Caudate nucleus (tissue), 63 donors: ENCODE measurements at places on chromosomes 4 and X.
A peak's percentile ranks its signal among the peaks of the same experiment; 100 is the strongest.

DNA sequence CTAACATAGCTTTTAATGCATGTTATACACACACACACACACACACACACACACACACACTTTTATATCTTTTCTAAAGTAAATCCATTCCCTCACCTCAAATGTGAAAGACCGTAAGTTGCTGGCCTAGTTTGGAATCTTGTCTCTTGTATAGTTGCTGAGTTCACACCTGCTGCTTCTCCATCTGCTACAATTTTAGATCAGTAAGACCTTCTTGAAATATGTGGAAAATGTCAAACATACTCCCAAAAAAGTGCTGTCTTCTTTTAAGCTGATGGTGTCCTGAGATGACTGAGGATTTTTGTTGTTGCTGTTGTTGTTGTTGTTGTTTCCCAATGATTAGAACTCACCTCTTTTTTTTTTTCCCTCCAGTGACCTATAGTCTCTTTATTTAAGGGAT is 121.3 kb downstream of the SNCA start:
- DNase-seq, result no peak

DNA sequence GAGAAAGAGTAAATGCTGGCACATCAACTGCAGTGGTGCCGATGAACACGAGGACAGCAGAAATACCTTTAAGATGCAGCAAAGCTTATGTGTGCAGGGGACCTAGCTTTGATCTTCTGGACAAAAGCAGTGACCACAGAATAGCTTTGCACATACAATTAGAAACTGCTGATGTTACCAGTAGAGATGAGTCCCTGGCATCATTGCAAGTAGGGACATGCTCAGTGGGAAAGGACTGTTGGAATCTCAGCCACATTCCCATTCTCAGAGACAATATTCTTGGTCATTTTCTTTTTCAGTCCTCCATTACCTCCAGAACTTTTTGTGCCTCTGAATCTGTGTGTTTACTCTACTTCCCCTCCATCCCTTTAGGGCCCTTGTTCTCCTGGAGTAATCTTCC is 16.9 kb upstream of the PDLIM3 start:
- no peak for DNase-seq

GRCh38 chrX:45766981-45767501 is 566.4 kb upstream of the DIPK2B start:
- no peak for DNase-seq

- DNase-seq, result no peak
Measured at GRCh38 chr4:165489786-165490185, 111.0 kb downstream of the CPE start.

- DNase-seq, result no peak
Measured at GRCh38 chrX:134688031-134688823, 30.0 kb upstream of the PLAC1 start.

DNA sequence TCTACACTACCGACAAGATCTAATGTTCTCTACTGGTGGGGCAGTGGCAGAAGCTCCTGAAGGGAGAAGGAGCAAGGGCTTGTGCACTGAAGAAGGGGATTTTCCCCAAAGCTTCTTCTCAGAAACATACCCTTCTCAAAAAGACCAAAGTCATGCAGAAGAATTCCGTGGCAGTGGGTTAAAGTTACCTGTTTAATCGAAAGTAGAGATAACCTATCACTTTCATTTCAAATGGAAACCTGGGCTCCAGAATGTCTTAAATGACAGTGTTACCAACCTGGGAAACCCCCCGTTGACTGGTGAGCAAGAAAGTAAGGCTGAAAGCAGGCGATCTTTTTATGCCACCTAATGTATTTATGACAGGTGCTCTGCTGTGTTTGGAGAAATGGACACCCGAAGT is 92.5 kb upstream of the TEX13D start:
- DNase-seq, result no peak

DNA sequence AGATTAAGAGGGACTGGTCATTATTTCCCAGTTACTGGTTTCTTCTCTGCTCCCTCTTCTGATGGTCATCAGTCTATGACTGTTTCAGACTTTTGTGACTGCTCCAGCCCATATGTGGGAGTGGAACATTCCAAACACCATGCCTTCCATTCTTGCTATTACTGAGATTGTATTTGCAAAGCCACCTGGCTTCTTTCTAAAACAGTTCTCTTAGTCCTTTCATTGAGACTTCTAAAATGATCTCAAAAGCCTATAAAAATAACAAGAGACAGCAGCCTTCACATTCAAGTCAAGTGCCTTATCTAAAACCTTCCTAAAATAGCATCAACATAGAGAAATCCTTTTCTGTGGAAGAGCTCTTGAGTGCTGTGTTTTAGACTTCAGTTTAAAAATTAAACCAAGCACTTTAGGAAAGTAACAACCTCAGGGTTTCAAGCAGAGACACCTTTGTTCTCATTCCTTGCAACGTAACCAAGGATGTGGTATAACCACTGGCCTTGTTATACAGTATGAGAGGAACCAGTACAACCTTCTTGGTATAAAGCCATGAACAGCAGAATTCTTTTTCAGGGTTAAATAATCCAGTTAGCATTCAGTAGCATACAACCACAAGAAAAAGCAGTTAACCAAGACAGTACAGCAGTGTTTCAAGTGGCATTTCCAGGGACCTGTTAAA is 97.1 kb downstream of the NFKB1 start:
- DNase-seq, result no peak

- DNase-seq, result no peak
Measured at GRCh38 chrX:71935476-71935875, 24.8 kb downstream of the NHSL2 start.

GRCh38 chrX:48917139-48918001 is 1.5 kb downstream of the PIM2 start:
- DNase-seq, result peak; percentile 75

DNA sequence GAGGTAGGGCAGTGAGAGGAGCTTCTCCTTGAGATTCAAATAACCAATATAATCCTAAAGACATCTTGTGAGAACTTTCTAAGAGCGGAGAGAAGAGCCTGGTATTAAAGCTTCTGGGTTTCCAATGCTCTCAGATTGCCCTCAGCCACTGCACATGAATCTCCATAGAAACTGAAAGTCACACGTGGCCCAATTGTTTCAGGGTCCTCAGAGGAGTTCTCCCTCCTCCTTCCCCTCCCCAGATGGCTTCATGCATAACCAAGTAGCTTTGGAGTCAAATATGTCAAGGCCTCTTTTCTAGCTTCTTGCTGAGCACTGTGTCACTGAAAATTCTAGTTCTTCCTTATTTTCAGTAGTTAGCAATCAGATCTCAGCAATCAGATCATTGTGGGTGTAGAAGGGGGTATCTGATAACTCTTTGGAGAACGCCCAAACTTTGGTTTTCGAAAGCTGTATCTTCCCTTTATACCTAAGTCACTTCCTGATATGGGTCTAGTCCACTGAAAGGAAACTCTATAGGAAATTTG is 2.2 kb downstream of the BTK start:
- no peak for DNase-seq

DNA sequence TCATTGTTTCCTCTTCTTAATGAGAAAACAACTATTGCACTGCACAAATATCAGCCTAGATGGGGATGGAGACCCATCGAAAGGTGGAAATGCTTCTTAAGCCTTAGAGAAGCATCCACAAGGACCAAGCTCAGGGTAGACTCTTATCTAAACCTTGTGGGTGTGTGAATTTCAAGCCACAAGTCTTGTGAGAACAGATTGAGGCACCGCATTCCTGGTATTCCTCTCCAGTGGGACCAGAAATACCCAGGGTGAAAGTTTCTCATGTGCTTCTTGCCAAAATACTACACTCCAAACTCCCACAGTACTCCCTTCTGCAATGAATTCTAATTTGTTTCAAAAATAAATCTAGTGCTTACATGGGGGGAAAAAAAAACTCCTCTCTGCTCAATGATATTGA is 375.6 kb downstream of the PDGFC start:
- no peak for DNase-seq

DNA sequence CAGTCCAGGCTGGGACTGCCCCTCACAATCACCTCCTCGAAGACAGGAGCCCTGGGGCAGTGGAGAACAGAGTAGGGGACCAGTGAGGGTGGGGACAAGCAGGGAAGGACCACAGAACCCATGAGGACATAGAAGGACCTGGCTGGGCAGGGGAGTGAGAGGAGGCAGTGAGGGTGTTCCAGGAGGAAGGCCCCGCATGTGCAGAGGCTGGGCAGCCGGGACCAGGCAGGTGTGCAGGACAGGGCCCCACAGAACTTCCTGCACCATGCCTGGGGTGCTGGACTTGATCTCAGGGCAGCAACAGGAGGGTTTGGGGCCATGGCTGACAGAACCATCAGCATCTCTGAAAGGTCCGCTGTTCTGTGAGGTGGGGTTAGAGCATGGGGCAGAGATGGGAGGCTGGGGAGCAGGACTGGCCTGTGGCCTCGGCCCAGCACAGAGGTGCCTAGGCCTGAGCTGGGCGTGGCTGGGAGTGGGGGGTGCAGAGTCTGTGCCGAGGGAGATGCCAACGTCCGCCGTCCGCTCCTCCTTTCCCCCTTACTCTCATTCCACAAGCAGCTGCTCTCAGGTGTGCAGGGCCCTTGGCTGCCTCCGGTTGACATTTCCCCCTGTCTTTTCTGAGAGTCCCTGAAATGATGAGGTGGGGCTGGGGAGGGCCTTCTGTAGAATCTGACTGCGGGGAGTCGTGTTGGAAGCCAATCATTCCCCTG is 40.8 kb downstream of the EVC start:
- no peak for DNase-seq

GRCh38 chr4:41485041-41485440 is 52.9 kb upstream of the LIMCH1 start:
- DNase-seq, result no peak

DNA sequence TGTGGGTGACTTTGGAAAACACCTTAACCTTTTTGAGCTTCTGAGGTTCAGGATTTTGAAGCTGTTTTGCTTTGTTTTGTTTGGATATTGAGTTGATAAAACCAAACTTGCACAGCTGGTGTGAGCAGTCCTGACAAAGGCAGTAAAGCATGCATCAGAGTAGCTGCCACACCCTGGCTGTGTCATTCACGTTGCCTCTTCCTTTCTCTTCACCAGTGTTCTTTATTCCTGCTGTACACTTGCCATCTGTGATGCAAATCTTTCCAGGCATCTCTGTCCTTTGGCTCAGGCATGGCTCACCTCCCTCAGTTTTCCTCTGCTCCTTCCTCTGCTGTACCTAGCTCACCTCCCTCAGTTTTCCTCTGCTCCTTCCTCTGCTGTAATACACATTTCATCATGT is 1850.2 kb upstream of the AGA start:
- DNase-seq, result no peak

DNA sequence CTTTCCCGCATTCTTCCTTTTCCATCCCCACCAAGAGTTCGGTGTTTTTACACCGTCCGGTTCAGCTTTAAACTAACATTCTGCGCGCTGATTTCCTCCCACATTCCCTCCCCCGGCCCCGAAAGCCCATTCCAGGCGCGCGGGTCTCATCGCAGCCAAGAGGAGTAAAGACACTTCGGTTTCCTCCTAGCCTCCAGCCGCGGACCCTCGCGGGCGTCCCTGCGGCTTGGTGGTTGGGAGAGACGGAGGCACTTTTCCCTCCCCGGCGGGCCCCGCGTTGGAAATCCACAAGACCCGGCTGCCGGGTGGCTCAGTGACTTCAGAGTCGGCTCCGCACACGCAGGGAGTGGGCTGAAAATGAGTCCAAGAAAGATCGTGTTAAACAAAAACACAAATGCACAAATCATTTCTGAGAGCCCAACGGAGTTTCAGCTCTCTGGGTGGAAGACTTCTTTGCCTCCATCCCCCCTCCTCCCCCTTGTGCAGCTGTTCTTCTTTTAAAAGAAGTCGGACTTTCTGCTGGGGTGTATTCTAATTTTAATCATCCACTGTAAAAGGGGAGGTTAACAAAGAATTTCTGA is 2.0 kb upstream of the ARX start:
- no peak for DNase-seq

GRCh38 chrX:66918511-66918910 is 279.6 kb upstream of the EDA2R start:
- DNase-seq, result no peak

DNA sequence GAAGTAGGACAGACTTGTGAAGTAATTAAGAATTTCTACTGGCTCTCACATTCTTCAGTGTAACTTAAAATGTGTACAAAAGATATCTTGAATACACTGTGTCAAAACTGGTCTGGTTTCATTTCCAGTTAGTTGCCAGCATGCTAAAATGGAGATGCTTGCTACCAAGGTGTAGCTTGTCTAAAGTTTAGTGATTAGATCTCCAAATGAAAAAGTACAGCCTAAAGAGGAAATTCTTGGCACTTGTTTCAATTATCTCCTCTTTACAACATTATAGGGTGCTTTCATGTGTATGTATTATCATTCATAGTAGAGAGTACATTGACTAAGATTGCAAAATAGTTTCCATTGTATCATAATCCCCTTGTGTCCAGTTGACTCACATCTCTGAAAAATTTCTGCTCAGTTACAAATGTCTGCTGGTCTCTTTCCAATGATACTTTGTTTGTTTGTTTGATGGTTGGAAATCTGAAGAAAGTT is 97.3 kb upstream of the SPRY1 start:
- DNase-seq, result no peak

GRCh38 chrX:39491548-39492297 is 606.0 kb downstream of the BCOR start:
- DNase-seq, result no peak

DNA sequence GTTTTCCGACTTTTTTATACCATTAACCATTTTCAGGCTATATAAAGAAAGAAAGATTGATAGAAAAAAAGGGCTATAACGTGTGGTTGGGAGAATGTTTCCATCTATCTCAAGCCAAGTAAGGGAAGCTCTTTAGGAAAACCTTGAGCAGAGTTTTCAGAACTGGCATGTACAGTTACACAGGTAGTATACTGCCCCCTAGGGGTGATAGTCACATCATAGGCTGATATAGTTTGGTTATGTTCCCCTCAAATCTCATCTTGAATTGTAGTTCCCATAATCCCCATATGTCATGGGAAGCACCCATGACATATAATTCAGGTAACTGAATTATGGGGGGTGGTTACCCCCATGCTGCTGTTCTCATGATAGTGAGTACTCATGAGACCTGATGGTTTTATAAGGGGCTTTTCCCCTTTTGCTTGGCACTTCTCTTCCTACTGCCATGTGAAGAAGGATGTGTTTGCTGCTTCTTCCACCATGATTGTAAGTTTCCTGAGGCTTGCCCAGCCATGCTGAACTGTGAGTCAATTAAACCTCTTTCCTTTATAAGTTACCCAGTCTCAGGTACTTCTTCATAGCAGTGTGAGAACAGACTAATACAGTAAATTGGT is 186.8 kb downstream of the TMA16 start:
- DNase-seq, result no peak
